NCI-H446 (cell line): ENCODE measurements at places on chromosomes 6 and 20.

DNA sequence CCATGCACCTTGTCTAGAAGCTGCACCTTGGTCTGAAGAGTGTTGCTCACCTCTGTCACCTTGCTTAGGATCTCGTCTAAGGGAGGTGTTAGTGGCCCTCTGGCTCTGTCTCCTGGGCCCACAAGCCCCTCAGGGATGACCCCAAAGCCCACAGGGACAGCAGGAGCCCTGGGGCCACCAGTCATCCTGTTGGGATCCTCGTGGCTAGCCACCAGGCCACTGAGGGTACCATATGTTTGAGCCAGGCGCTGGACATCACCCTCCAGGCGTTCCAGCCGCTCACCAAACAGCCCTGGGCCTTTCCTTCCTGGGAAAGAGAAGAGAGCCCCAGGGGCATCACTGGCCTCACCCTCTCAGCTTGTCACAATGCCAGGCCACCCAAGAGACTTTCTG lies 3.9 kb downstream of the EMILIN3 start:
- DNase-seq, result no peak

GRCh38 chr20:14829906-14830305 lies 492.5 kb upstream of the FLRT3 start:
- peak; percentile 46 for DNase-seq

- no peak for DNase-seq
Measured at GRCh38 chr6:133778414-133779130, 110.3 kb upstream of the TCF21 start.

- DNase-seq, result no peak
Measured at GRCh38 chr6:15615802-15616201, 47.0 kb downstream of the DTNBP1 start.

DNA sequence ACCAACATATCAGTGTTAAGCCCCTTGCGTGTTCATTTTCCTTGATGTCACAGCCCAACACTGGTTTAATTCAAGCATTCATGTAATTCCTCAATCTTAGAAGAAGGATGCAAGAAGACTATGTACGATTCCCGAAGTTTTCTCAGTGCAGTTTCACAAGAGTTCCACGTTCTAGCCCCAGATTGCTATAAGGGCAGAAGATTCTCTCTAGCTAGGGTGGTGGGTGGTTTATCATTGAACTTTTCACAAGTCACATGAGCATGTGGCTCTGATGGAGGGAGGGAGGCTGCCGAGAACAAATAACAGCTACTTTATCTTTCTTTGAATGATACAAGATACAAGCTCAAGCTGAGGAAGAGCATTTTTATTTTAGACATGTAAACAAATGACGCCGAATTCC lies 71.9 kb upstream of the NHSL1 start:
- no peak for DNase-seq

DNA sequence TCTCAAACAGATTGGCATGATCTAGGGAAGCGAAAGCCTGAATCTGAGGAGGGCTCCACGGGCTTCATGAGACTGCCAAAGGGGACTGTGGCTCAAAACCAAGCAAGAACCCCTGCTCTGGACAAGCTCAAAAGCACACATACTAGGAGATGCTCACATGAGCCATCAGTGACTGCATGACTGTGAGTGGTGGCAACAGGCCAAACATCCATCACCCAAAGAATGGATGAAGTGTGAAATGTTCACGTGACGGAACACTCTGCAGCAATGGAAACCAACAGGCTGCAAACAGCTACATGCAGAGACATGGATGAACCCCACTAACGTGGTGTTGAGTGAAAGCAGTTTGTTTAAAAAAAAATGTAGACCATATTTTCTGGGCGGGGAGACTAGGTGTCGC lies 136.3 kb downstream of the PREX1 start:
- no peak for DNase-seq

DNA sequence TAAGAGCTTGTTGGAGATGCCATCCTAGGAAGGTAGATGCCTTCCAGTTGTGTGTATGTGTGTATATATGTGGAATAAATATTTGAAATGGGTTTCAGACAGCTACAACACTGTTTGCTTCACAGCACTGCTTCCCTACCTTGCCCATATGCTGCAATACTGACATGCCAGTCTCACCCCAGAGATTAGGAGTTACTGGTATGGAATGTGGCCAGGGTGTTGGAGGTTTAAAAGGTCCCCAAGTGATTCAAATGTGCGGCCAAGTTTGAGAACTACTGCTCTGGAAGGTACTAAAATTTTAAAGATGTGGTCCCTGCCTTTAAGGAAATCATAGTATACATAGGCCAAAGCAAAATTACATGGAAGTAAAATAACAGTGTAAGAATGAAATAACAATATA lies 39.5 kb downstream of the BCKDHB start:
- DNase-seq, result no peak

GRCh38 chr20:62618611-62619529 lies 23.4 kb upstream of the SLCO4A1 start:
- DNase-seq, result no peak

GRCh38 chr6:7684076-7684475 lies 41.8 kb upstream of the BMP6 start:
- no peak for DNase-seq

- DNase-seq, result no peak
Measured at GRCh38 chr20:34299556-34300255, 3.4 kb downstream of the AHCY start.

- DNase-seq, result no peak
Measured at GRCh38 chr6:88246654-88247053, 80.5 kb upstream of the CNR1 start.

DNA sequence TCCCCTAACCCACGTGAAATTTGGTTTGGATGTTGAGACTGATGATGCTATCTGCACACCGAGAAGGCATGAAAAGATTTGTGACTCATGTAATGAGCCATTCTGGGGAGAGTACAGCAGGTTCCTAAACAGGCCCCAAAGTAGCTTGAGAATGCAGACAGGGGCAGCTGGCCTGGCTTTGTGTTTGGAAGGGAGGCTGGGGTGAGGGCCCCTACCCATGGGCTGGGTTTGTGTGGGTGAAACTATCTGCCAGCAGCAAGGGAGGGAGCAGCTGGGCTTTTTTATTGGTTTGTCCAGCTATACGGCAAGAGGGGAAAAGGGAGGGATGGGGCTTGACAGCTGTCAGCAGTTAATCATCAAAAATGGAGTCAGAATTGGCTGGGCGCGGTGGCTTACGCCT lies 87.0 kb upstream of the RNF24 start:
- no peak for DNase-seq

DNA sequence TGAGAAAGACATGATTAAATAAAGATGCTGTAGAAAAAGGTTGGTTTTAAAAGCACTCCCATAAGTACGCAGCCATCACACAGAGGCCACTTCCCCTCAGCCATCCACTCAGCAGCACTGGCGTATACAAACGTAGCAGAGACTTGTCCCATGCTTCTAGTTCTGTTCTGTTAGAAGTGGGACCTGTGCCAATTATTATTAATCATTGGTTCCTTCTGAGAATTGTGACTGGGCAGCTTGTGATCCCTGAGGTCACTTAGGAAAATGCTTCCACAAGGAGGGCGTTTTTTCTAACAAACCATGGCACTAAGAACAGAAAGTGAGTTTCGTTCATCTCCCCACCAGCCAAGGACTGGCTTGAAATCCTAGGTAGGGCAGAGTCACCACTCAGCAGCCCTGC lies 53.9 kb downstream of the FAM120B start:
- DNase-seq, result no peak

DNA sequence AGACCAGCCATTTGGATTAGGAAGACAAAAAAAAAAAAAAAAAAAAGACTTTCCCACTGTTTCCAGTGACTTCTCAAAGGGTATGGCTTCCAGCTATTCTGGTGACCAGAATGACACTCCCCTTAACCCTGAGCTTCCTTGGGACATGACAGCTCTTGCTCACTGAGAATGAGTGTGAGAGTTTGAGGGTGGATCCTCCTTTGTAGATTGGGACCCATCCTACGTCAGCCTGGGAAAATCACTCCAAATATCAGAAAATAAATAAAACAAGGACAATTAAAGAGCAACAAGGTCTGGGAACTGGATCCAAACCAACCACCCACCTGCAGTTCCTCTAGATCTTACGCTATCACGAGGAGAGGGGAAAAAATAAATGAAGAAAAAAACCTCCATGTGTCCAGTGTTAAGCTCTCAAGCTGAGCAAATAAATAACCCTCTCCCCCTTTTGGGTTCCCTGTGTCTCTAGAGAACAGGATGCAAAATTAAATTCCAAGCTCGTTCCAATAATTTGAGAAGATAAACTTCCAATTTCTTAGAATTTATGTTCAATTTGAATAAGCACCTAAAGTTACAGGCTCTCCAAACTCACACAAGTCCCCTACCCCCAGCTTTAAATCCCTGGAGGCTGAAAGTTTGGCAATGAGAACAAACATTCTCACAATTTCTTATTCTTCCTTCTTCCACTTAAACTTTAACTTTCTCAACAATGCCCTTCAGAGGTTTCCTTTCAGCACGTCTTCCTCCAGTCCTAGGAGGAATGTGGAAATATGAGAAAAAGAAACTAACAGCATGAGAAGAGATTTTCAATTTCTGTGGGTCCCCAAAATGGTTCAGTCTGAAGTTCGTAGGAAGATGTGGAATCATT lies 170.2 kb downstream of the MTFR2 start:
- no peak for DNase-seq

DNA sequence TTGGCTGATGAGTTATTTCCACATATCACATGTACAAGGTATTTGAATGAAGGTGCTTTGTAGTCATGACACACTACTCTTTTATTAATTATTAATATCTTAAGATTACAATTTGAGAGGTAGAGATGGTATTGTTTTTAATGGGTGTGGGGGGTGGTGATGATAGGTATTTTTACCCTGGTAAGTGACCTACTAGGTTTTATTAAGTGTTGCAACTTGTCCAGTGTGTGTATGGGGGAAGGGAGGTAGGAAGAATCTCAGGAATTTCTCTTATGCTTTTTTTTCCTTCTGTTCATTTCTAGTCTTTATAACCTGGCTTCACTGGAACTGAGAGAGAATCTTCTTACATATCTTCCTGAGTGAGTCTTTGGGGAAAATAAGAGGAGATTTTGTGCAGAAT lies 101.4 kb downstream of the LRRC1 start:
- no peak for DNase-seq

DNA sequence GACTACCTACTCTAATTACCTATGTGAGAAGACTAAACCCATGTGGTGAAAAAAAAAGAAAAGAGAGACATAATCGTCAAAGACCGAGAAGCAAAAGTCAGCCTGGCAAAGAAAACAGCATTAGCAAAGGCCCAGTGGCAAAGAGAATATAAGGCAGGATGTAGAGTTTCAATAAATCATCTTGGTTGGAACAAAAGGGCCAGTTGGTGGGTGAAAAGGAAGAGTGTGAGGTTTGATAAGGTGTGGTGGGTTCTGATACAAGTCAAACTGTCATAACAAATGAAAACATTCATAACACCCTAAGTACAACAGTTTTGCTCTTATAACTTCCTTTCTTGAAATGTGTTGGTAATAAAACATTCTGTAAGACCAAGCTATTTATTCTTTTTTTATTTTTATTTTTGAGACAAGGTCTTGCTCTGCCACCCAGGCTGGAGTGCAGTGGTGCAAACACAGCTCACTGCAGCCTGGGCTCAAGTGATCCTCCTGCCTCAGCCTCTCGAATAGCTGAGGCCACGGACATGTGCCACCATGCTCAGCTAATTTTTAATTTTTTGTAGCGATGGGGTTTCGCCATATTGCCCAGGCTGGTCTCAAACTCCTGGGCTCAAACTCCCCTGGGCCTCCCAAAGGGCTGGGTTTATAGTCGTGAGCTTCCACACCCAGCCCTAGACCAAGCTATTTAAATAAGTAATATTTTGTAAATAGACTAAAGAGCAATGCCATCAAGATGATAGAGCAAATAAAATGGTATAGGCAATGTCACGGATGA lies 18.9 kb upstream of the GTF3C6 start:
- no peak for DNase-seq

DNA sequence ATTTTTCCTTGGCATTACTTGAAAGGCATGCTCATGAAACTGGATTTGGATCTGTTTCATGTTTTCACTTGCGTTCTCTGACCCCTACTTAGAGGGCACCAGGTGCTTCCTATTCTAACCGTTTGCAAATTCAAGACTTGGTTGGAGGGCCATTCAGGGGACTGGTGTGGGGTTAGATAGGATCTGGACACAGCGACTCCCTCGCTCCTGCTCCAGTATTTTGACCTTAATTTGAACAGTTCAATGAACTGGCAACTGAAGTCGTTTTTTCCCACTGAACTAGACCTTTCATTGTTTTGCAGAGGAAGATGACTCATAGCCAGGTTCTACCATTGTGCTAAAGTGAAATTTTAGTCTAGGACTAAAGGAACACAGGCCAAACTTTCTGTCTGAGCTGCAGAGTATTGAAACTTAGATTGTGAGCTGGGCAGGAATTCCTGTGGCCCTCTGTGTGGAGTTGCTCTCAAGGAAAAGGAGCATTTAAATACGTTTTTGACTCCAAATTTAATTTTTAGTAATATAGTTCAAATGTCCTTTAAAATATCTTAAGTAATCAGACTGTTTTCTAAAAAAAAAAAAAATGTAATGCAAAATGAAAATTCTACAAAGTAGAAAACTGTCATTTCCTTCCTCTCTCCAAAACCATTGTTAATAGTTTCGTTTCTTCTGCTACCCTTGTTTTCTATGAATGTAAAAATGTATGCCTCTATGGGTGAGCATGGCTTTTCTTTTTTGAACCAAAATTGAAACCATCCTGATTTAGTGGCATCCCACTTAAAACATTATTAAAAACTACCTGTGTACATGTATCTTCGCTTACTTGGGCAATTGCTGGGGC lies 64.8 kb downstream of the UTRN start:
- DNase-seq, result no peak

DNA sequence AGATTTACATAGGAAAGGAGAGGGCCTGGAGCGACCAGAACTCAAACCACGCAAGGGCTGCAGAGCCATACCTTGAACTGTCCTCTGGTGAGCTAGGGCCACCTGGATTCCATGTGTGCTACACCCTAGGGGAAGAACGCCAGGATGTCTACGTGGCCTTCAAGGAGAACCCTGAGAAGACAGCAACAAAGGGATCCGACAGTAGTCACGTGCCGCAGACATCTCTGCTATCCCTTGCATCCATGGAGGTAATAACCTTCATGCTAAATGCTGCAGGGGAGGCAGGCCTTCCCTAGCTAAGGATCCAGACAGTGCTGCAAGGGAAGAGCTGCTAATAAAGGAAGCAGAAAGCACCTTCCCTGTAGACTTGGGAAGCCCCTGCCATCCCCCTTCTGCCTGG lies 52.9 kb downstream of the NOL4L start:
- DNase-seq, result no peak

- DNase-seq, result no peak
Measured at GRCh38 chr20:62406635-62407176, 379 bp downstream of the CABLES2 start.

DNA sequence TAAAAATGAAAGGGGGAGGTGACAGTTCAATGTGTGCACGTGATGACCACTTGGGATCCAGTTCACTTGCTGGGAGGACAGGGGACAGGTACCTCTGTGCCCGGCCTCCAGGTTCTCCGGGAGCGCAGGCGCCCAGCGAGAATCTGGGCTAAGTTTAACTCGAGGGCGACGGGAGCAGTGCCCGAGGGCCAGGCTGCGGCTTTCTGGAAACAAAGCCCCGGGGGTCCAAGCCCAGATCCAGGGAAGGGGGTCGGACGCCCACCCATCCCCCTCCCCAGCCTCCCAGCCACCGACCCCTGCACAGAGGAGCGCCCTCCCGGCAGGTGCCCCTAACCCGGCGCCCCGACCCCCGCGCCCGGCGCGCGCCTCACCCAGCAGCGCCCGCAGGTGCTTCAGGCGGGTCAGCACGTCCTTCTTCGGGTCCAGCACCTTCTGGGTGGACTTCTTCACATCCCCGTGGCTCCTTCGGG lies 405 bp downstream of the RALGAPA2 start:
- DNase-seq, result no peak
